NCI-H526 (cell line): ENCODE measurements at places on chromosomes 4 and X.

GRCh38 chr4:155419266-155419665 is 42.5 kb upstream of the MAP9 start:
- peak; percentile 35 for DNase-seq

DNA sequence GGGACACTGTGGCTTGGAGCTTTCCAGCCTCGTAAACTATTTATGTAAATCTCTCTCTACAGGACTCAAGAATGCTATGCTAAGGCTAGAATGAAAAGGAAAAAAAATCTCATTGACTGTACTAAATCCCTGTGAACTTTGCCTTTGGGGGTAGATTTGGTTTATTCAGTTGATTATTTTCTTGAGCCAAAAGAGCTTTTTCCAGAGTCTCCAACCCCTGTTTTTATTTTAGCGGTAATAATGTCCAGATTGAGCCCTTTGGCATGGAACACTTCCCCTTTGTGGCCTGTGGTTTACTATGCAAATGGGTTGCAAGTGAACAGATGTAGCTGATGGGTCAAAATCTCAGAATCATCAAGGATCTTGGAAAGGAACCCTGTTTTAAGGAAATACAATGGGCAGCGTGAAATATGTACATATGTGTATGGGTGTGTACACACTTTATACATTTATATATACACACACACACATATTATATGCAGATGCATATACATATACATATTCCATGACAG is 72.9 kb downstream of the FAM9B start:
- peak; percentile 51 for DNase-seq

- no peak for DNase-seq
Observed at GRCh38 chr4:8647626-8648025, 55.1 kb downstream of the CPZ start.

DNA sequence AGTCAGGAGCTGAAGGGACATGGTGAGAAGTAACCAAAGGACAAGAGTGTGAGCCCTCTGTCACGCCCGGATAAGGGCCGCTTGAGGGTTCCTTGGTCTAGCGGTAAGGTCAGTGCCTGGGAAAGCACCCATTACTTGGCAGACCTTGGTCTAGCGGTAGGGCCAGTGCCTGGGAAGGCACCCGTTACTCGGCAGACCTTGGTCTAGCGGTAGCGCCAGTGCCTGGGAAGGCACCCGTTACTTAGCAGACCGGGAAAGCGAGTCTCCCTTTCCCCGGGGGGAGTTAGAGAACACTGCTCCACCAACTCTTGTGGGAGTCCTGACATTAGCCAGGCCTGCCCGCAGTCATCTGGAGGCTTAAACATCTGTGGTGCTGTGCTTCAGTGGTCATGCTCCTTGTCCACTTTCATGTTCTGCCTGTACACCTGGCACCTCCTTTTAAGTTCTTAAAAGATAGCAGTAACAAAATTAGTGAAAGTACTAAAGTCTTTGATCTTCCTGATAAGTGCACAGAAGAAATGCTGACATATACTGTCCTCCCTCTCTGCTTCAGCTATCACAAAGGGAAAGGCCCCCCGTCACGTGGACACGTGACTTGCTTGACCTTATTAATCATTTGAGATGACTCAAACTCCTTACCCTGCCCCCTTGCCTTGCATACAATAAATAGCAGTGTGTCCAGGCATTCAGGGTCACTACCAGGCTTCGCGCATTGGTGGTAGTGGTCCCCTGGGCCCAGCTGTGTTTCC is 9.3 kb upstream of the SEC24B start:
- no peak for DNase-seq

DNA sequence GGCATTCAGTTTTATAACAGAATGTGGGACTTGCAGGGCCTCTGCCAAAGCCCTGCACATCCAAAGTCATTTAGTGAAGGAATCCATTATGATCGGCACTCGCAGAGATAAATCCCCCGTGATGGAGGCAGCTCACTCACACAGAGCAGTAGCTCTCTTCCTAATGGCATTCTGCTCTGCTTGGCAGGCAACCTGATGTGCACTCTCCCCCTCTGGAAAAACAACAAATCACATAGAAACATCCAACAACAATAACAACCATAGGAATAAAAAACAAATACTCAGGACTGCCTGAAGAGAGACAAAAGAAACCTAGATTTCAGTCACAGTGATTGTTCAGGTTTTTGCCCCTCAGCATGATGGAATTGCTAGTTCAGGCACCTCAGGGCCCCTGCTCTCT is 59.7 kb downstream of the NAA11 start:
- DNase-seq = no peak

DNA sequence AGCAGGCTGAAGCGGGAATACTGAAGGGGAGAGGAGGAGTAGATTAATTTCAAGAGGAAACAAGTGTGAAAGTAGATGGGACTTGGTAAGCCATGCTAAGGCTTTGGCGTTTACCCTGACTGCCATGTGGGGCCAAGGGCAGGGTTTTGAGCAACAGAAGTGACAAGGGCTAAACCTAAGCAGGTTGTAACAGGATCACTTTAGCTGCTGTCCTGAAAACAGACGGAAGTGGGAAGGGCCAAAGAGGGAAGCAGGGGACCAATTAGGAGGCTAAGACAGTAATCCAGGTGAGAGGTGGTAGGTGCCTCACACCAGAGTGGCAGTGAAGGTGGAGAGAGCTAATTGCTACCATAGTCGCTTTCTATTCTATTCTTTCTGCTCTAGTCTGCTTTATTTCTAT is 166.5 kb downstream of the PJA1 start:
- DNase-seq = peak; percentile 21

DNA sequence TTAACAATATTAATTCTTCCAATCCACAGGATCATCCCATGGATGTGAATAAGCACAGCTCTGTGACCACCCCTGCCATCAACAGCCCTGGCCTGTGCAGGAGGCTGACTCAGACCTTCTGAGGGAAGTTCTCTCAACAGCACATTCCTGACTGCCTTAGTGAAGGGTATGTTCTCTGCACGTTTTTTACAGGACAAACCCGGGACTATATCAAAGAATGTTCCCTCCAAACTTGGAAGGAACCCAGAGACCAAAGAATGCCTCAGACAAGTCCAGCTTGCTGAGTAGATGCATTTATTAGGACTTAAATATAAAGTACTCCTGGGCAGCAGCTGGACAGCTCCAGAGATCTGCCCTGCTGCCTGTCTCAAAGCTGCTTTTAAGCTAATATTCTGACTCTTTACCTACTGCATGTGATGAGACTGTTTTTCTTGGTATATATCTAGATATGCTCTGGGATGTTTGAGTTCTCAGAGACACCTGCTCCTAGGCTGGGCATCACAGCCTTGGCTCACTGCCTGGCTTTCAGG is 1127.8 kb upstream of the PRKX start:
- DNase-seq = no peak

DNA sequence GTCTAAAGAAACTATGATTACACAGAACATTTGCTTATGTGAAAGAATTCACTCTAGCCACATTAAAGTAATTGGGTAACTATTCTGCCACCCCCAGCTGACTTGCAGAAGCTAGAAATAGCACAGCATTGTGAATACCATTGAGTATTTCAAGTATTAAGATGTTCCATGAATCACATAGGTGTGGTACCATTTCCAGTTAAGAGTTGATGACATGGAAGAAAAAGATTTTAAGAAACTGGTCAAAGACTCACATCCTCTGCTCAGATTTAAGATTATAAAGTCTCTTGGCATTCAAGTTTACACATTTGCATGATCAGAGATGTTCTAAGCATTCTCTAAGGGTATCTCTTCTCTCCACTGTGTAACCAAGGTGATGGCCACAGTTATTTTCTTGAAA is 287.5 kb downstream of the CAMK2D start:
- no peak for DNase-seq

- no peak for DNase-seq
Observed at GRCh38 chrX:65668377-65669310, 1.2 kb downstream of the MSN start.

DNA sequence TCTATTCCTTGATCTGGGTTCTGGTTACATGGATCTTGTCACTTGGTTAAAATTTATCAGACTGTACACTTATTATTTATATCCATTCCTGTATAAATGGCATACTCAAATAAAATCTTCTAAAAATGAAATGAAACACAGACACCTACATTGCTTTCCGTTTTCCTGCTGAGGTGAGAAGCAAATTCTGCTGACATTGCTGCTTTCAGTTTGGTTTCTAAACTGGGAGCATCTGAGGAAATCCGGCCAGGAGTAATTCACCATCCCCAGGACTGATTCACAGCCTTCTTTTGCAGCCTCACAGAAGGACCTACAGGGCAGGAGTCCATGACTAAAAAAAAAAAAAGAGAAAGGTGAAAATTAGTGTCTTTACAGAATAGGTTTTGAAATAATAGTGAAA is 93.6 kb downstream of the CORIN start:
- DNase-seq = no peak

DNA sequence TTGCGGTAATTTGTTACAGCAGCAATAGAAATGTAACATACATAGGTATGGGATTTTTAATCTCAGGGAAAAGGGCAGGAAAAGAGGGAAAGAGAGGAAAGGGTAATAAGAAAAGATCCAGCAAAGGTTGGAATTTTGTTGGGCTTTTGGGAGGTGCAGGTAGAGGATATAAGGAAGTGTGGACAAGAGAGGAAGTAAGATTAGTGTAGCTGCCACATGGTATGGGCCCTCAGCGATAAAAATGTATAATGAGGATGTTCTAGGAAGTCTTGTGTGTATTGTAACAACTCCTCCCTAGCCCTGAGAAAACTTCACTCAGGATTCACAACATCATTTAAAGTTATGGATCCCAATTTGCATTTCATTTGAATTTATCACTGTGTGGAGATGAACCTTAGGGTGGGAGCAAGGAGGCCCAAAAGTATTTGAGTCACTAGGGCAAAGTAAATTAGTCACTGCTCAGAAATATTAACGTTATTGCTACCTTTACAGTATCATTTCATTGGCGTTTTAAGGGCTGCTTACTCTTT is 2.8 kb upstream of the IL21 start:
- peak; percentile 5 for DNase-seq
